ENCODE measurements at places on chromosomes 2 and 18.

DNA sequence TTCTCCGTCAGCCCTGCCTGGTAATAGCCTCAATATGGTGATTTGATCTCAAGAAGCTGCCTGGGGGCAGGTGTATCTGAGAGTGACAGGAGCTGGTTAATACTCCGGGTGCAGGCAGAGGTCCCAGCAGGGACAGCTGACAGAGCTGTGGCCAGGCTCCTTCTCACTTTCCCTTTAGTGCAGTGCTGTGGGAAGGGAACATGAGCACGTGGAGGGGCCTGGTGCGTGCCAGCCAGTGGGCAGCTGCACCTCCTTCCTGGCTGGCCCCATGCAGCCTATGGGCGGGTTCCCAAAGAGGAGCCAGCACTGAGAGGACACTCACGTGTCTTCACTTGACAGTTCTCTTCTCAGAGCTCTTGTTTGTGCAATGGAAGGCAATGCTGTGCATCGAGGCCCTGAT lies 9.1 kb downstream of the CNNM4 start:
- DNase-seq = no peak

DNA sequence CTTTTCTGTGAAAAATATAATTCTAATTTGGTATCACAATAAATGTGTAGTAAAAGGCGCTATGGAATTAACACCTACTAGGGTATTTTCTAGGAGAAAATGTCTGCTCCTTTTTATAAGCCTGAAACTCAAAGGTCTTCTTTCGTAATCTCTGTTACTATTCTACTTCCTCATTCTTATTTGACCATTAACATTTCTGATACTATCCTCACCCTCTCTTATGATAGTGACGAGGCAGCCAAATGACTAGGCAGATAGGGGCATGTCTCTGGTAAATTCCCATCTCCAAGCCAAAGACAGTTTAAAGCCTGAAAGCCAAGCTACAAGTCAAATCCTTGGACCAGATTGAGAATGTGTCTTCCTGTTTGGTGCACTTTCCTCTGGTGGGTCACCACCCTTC lies 251.7 kb downstream of the LRRTM4 start:
- DNase-seq = no peak

DNA sequence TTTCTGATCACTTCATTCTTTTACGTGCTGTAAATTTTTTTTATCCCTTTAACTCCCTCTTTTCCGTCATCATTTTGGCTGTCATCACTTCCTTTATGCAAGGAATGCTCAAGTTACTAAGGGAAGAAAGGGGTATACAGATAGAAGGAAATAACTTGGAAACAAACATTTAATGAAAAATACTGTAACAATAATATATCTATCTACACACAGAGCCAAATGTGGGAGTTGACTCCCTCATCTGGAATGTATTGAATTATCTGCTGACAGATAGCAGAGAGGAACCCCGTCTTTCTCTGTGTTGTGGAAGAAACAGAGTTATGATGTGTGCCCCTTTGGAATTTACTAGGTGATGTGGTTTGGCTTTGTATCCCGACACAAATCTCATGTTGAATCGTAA lies 182.5 kb upstream of the NXPH2 start:
- DNase-seq = no peak

GRCh38 chr2:120269076-120269744 lies 16.6 kb downstream of the RALB start:
- DNase-seq = no peak

- no peak for DNase-seq
These were observed 493.6 kb upstream of the SPHKAP start for GRCh38 chr2:228675091-228675490.

Data from endothelial cell (in vitro differentiated cells).